ENCODE measurements at places on chromosomes 13 and 19.

GRCh38 chr13:37338726-37339385, 233.4 kb upstream of the CSNK1A1L start:
- DNase-seq: no peak

DNA sequence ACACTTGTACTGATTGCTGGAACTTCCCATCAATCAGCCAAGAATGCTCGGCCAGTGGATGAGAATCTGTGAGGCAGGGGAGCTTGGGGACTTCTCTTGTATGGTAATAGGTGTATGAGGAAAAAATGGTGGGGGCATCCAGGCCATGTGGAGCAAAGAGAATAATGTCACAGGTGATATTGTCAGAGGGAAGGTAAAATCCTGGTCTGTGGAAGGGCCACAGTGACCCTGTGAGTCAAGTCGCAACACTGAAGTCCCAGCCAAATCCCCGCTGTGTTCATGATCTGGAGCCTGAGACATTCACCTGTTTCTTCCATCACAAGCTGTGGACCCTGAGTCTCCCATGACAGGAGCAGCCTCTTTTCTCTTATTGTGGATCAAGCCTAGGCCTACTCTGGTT, 8.1 kb downstream of the PSG7 start:
- no peak for DNase-seq

DNA sequence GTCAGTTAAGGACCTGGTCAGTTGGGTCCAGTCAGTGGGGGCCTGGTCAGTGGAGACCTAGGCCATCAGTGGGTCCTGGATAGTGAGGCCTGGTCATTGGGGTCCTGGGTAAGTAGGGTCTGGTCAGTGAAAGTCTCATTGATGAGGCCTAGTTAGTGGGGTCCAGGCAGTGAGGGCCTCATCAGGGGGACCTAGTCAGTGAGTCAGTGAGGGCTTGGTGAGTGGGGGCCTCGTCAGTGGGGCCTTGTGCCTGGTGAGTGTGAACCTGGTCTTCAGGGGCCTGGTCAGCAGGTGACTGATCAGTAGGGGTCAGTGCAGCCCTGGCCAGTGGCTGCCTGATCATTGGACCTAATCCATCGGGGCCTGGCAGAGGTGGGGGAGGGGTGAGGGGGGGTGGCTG, 42.6 kb upstream of the TPM4 start:
- DNase-seq: no peak

- no peak for DNase-seq
Observed at GRCh38 chr19:12969292-12969988, at the start of gene DAND5. Gene DAND5, plus strand, starts transcription at chr19:12969576. Its CDS starts 85 bp downstream, at chr19:12969661.

DNA sequence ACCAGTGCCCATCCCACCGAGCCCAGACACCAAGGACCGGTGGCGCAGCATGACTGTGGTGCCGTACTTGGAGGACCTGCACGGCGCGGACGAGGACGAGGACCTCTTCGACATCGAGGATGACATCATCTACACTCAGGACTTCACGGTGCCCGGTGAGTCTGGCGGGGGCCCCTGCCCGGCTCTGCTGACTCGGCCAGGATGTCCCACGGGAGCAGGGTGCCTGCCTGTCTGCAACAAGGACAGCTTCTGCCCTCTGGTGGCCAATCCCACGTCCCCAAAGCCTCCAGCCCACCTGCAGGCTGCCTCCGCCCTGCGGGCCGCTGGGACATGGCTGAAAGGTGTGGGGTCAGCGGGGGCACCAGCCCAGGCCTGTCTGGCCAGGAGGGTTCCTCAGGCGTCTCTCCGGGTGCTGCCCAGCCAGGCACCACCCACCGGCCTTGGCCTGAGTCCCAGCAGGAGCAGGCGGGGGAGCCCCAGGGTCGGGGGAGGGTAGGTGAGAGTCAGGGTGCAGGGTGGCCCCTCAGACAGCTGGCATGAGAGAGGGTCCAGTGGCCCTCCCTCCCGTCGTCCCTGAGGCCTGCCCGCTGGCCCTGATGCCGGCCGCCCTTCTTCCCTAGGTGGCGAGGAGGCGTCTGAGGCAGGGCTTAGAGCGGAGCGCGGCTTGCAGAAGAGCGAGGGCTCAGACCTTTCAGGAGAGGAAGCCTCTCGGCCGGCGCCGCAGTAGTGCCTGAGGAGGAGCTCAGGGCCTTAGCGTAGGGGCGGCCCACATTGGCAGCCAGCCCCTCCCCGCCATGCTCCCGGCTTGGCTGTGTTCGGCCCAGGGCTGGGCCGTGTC, 14.6 kb downstream of the CBARP start:
- DNase-seq: peak; percentile 26

GRCh38 chr13:33158816-33159215, 126.7 kb downstream of the STARD13 start:
- DNase-seq: no peak

DNA sequence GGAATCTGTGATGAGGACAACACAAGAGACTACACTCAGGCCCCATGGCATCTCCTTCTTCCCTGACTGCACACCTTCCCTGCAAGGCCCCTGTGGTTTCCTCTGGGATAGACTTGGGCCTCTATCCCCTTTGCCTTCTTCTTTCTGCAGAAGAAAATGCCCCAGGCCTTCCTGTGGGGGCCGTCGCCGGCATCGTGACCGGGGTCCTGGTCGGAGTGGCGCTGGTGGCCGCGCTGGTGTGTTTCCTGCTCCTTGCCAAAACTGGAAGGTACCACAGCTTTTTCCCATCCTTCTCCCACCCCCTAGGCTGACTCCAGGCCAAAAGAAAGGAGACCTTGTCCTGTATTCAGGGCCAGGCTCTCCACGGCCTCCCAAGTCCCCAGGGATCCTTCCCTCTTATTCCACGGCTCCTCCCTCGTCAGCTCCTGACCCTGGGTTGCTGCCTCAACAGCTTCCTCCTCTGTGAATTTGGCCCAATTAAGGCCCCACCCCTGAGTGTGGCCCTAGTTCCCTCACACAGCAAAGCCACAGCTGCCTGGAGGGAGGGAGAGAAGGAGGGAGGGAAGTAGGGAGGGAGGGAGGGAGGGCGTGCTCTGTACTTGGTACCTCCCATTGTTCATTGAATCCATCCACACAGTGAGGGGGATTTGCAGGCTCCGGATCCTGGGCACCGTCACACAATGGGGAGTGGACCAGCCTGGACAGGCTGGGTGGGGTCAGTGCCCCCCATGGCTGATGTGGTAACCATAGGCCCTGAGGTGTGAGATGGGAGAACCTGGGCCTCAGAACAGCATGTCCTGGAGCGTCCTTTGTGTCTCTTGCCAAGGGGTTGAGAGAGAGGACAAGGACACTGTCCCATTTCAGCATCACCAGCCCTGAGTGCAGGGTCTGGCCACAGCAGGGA, 12.5 kb downstream of the CEACAM3 start:
- no peak for DNase-seq

DNA sequence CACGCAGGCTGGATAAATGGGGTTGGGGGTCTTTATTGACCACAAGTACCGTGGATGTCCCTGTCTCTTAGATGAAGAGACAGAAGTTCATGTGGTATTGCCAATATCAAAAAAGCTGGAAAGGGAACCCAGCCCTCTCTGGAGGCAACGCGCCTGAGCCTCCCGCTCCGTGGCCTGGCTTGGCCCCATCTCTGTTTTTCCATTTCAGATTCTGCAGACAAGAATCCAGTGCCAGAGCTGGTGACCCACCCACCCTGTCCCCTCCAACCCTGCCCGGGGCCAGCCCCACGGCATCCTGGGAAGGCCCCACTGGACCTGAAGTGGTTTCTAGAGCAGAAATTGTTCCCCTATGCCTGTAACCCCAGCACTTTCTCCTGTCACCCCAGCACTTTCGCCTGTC, 57.7 kb downstream of the PTPRS start:
- DNase-seq: no peak

GRCh38 chr19:1896508-1896907, 8.7 kb upstream of the ADAT3 start:
- no peak for DNase-seq

DNA sequence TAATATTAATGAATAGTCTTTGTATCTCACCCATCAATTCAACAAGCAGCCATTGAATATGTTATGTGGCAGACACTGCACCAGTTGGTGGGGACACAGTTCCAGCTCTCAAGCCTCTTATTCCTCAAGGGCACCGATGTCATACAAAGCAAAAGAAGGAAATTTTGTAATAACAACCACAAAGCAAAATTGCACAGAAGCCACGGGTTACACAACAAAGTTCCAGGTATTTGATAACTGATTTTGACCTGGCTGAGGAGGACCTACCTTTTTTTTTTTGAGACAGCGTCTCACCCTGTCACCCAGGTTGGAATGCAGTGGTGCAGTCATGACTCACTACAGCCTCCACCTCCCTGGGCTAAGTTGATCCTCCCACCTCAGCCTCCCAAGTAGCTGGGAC, 266.7 kb downstream of the FOXO1 start:
- no peak for DNase-seq

- peak; percentile 92 for DNase-seq
Observed at GRCh38 chr13:37954191-37954590, 84.6 kb upstream of the TRPC4 start.

DNA sequence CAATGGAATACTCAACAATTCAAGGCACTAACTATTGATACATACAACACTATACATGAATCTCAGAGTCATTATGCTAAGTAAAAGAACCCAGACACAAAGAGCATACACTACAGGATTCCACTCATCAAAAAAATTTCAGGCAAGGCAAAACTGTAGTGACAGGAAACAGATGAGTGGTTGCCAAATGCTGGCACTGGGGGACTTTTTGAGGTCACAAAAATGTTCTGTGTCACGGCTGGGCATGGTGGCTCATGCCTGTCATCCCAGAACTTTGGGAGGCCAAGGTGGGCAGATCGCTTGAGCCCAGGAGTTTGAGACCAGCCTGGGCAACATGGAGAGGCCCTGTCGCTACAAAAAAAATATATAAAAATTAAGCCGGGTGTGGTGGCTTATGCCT, 129.4 kb downstream of the KL start:
- DNase-seq: no peak

DNA sequence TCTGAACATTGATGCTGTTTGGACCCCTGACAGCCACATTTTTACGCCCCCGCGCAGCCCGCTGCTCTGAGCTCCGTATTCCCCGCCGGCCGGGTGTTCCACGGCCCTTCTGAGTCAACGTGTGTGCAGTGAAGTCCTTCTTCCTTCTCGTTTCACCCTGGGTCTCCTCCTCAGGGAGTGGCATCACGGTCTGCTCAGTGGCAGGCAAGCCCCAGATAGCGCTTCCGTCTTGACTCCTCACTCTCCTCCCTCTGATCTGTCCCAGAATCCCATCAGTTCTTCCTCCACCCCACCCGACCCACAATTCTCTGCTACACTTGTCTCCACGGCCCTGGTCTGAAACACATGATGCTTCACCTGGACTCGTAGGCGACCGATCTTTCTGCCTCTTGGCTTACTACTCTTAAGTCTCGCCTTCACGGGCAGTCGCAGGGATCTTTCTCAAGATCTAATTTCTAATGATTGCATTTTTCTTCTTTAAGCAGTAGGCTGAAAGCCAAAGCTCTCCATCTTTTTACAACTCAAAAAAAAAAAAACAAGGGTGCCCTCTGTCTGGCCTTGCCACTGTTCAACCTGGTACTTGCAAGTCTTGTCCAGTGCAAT, 33.9 kb downstream of the CCNE1 start:
- peak; percentile 22 for DNase-seq

DNA sequence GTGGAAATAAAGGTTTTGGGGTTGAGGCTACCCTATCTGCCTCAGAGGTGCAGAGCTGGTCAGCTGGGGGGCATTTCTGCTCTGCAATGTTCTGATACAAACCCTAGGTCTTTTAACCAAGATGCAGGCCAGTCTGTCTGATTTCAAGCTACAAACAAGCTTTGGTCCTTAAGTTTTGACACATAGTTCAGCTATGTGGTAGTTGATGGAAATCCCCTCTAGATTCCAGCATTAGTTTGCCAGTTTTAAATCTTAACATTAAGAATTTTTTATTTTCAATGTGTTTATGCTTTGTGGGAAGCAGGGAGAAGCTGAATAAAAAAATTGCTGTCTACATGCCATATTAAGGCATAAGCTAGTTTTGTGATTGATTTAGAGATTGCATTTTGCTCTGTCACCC, 225.7 kb downstream of the LMO7 start:
- no peak for DNase-seq

DNA sequence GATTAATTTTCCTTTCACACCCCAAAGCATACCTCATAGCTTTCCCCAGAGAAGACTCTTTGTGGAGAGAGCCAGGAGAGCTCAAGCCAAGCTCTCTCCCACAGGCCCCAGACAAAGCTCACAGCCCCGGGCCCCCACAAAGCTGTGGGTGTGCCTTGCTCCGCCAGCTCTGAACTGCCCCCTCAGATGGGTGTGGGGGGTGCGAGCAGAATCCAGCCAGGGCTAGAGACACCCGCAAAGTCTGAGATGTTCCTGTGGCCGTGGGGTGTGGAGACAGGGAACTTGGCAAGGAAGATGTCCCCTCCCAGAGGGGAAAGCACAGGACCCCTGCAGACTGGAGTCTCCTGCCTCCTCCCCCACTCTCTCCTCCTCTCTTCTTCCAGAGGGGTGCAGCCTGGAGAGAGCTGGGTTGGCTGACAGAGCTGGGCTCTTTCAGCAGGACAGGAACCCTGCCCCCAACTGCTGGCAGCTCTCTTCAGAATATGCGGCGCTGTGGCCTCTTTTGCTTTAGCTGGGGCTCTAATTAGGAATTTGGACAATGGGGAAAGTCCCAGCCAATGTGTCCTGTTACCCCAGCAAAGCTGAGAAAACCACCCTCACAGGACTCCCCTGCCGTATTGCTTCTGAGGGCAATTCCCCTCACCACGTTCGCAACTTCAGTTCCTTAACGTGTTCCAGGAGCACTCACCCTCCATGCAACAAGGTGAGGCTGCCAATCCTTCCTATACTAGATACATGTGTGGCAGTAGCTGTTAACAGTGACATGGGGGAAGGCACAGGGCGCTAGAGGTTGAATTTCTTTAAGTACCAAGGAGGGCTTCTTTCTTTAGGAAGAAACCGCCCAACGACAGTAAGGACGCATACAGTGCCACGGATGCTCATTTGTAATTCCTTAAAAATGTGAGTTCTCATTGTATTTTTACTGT, 170.0 kb downstream of the COL4A1 start:
- no peak for DNase-seq

- no peak for DNase-seq
Observed at GRCh38 chr13:39044536-39044935, 6.3 kb downstream of the NHLRC3 start.

- no peak for DNase-seq
Observed at GRCh38 chr13:92451060-92451459, 775.5 kb upstream of the GPC6 start.

DNA sequence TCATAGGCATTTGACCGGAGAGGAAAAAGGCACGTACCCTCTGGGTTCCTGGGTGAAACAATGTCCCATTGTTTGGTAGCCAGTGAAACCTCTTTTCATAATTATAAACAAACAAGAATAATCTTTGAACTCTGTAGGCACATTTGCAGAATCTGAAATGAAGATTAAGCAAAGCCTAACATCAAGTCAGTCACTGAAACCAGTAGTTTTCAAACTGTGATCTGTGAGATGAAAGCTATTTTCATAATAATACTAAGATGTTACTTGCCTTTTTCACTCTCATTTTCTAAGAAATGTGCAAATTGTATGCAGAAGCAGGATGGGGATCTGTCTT, 105.4 kb downstream of the WDFY2 start:
- DNase-seq: no peak

DNA sequence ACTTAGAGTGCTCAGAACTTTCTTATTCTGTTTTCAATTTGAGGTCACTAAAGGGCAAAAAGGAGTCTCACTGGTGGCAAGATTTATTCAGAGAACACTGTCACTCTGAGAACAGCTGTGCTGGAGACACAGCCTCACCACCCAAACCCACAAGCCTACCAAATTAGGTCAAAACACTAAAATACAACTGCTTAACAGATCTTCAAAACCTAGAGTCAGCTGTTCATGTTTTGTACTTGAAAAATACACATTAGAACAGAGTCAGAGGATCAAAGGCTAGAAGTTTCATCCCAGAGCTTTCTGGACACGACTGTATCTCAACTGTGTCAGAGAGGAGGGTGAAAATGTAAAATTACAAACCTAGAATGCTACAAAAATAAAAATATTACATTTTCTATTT, 89.3 kb downstream of the MIPEP start:
- no peak for DNase-seq

Measured in bronchial epithelial cell (primary cell).